ENCODE measurements at places on chromosomes 4 and X.
A peak's percentile ranks its signal among the peaks of the same experiment; 100 is the strongest.

- DNase-seq = peak; percentile 8
Observed at GRCh38 chr4:14415146-14415545, 587.1 kb upstream of the CPEB2 start.

DNA sequence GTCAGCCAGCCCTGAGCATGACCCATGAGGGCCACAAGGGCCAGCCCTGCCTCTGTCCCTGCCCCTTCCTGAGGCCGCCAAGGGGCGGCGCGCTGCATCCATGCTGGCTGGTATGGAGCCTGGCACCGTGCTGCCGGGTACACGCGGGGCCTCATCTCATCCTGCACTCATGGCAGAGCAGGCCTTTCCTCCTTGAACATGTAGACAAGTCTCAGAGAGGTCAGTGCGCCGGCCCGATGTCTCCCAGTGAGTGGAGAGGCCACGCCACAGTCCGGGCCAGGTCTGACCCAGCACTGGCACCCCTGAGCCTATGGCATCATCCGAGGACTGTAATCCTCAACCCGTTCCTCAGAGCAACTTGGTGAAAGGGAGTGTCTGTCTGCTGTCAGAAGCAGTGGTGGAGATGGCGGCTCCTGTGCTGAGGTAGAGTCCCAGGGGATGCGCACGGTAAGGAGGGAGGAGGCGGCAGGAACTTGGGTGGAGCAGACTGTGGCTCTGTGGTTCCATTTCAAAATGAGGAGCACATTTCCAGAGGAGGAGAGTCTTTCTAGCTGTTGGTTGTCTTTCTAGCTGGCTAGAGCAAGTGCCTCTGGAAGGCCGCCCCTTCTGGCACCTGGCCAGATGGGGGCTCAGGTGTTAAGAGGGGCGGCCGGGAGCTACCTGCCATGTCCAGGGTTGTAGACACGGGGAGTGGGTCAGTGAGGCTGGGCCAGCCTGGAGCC lies 32.8 kb downstream of the TRMT44 start:
- DNase-seq = no peak

GRCh38 chr4:72302981-72303704 lies 265.9 kb downstream of the ADAMTS3 start:
- DNase-seq = no peak

DNA sequence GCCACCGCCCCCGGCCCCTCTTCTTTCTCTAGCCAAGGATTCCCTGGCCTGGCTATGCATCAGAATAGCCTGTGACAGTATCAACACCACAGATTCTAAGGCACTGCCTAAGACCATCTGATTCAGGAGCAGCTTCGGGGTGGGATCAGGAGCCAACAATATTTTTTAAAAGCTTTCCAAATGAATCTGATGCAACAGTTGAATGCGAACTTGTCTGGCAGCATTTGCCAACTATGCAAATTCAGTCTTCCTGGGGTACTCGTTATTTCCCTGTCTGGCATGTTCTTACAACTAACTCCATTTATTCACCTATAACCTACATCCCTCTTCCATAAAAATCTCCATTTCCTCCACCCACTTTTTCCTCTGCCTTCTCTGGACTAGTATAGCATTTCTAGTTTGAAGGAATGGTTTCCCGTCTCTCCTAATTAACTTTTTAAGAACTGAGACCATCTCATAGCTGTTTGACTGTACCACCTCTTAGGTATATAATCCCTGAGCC lies 36.2 kb upstream of the UGDH start:
- DNase-seq = no peak

GRCh38 chr4:175033162-175033561 lies 115.0 kb downstream of the ADAM29 start:
- no peak for DNase-seq

- no peak for DNase-seq
Observed at GRCh38 chr4:55311792-55312488, 34.1 kb upstream of the SRD5A3 start.

DNA sequence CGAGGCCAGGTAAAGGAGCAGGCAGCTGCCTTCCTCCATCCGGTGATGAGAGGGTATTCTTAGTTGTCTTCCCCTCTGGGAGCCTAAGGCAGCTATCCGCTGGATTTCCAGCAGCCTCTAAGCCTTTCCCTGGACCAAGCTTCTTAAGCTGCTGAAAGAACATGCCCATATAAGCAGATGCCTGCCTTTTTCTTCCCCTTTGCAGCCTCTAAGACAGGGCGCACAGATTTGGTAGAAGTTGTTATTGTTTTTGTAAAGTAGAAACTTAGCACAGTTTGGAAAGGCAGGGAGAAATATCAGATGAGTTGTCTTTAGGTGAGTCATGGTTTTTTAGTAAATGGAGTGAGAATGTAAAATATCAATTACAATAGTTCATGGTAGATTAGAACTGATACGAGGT lies 210.8 kb downstream of the ARHGAP10 start:
- DNase-seq = no peak

DNA sequence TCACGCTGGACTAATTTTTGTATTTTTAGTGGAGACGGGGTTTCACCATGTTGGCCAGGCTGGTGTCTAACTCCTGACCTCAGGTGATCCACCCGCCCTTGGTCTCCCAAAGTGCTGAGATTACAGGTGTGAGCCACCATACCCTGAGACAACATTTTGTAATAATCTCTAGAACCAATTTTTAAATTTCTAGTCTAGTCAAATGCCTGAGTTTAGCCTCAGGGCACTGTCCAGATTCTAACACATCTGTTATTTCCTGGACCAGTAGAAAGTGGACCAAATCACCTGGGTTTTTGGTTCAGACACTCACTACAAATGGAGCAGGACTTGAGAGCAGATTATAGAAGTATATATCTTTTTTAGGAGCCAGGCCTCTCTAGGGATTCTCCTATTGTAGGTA lies 21.6 kb downstream of the ART3 start:
- no peak for DNase-seq

DNA sequence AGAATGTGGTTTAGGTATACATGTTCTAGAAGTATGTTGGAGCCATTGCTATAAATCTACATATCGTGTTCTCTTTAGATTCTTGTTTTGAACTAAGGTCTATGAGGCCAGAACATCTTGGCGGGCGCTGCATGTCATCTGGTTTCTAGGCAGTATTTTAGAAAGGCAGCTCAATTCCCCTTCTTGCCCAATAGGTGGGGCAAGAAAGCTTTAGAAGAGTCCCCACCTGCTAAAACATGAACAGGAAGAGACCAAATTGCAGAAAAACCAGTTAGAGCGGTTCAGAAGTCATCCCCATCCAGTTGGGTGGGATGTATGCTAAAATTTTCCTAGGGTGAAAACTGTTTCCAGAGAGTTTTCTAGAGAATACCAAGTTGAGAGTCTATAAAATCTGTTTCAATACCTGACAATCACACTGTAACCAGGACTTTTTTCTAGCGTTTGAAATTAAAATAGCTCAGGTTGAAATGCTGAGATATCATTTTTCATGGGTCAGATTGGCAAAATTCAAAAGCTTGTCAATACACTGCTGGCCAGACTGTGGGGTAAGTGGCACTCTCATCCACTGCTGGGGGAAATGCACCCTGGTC lies 17.5 kb upstream of the SH3KBP1 start:
- no peak for DNase-seq

DNA sequence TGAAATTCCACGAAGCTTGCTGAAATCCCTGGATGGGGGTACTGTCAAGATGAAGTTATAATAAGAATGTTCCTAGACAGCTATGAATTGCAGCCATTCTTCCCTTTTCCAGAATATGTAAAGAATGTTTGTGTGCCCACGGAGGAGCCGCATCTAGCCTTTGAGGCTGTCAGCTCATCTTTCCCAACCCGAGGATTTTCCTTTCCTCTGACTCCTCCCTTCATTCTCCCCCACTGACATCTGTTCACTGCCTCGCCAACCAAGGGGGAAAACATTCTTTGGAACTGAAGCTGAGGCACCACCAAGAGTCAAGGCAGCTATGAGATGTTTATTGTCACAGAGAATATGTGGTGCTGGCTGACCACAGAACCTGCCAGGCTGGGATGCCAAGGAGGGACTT lies 8.8 kb downstream of the NHSL2 start:
- no peak for DNase-seq

DNA sequence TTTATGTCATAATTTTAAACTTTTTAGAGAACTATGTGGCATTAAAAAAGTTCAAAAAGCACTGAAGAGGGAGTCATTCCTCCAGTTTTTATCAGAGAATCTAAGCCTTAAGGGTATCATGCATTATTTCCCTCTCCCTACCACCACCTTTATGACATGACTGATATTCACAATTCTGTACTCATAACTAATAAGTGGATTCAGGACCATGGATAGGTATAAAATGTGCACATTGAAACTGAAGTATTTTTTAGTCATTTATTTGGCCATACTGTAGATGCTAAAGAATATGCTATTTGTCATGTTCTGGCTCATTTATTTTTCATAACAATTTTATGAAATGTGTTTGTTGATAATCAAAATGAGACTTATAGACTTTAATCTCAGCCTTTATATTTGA lies 897.5 kb upstream of the AGA start:
- DNase-seq = no peak

GRCh38 chrX:44954562-44954961 lies 81.6 kb downstream of the KDM6A start:
- no peak for DNase-seq

- DNase-seq = no peak
Observed at GRCh38 chrX:54825716-54826438, 18.3 kb downstream of the MAGED2 start.
